ENCODE measurements at places on chromosomes 7 and 10.
A peak's percentile ranks its signal among the peaks of the same experiment; 100 is the strongest.

GRCh38 chr10:5490698-5491464 is 8.5 kb downstream of the CALML5 start:
- no peak for DNase-seq

DNA sequence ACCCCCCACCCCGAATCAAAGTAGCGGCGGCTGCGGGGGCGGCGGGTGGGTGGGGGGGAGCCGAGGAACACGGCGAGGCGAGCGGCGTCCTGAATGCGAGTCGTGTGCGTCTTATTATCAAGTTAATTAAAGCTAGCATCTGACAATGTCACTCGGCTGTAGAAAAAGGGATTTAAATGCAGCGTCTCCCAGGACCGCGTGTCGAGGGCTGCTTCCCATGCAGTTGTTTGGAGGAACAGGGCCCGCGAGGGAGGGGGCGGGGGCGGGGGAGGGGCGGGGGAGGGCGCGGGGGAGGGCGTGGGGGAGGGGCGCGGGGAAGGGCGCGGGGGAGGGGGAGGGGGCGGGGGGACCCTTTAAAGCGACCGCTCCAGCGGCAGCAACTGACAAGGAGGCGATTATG is 2.7 kb upstream of the UNCX start:
- no peak for DNase-seq

DNA sequence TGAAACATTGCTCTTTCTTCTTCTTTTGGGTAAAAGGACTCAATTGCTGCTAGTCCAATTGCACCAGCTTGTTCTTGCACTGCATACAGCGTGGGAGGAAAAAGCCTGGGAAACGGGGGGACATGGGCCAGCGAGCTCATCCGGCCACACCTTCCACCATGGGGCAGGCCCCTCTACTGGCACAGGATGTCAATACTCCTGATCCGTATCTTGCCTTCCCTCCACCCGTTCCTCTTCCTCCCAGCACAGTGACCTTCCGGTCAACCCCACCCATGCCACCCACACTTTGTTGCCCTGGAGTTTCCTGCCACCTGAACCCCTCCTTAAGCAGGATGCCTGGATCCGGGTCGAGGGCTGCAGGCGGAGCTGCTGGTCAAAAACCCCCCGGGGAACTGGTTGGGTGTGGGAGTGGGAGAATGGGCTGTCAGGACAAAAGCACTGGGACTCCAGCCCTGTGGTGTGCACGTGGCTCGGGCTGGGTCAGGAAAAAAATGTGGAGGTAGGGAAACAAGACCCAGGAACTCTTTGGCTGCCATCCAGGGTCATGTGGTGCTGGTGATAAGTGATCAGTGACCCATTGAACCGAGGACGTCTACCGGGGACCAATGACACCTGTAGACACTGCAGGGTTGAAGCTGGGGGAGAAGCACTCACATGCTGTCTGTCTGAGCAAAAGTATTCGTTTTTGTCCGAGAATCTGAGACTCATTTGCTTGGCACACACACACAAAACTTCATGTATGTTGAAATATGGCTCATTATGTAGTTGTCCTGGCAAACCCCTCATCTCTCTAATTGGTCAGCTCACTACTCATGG is 8.1 kb downstream of the IL2RA start:
- no peak for DNase-seq

- peak; percentile 20 for DNase-seq
Observed at GRCh38 chr7:112452102-112452888, 2.0 kb downstream of the IFRD1 start.

GRCh38 chr10:87068281-87068680 is 26.4 kb downstream of the GLUD1 start:
- no peak for DNase-seq

DNA sequence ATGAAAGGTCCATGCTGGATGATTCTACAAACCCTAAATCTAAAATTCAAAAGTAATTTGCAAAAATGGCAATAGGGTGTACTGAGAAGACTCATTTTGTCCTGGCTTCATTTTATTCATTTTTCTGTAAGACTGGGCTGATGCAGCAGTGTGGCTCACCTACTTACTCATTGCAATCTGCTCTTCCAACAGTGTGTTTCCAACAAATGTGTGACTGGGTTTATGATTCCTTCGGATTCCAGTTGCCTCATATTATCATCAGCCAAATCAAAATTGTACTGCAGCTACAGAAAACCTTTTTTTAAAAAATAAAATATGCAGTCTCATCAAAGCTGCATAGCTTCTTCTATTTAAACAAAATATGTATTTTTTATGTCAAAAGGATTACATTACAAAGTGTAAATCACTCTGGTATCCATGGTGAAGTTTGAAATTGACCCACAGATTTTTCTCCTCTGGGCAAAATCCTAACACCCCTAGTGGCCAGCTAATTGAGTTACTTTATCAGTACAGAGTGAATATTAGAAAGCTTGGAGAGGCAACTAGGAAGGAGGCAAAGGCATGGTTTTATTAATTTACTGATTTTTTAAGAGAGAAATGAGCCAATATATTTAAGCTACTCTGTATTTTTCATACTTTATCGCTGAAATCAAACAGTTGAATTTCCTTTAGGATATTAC is 390.3 kb downstream of the MAGI2 start:
- DNase-seq: no peak

DNA sequence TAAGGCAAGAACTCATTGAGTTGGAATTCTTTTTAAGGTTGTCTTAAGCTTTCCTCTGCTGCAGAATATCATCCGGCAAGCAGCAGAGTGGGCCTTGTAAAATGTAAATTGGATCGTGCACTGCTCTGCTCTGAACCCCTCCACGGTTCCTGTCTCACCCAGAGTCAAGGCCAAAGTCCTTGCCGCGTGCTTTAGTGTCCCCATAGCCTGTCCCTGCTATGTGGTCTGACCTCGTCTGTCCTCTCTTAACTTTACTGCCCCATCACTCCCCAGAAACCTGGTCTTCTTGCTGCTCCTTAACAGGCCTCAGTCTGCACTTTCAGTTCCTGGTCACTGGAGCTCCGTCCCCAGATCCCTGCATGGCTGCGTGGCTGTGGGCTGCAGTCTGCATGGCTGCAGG is 121.6 kb upstream of the SDK1 start:
- no peak for DNase-seq

GRCh38 chr7:82056282-82056681 is 286.4 kb upstream of the HGF start:
- no peak for DNase-seq

DNA sequence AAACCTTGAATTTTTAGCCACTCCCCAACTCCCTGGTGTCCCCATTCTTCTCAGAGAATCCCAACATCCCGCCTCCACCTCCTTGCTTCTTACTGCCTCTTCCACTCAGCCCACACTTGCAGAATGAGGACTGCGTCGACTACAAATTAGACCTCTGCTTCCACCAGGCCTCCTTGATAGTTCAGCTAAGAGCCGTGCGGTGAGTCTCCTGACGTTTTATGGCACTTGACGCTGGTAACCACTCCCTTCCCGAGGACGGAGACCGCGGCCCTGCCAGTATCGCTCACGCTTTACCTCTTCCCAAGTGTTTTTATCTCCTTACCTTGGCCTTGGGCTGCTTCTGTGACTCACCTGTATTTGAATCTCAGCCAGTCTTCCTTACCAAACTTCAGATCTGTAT is 31.1 kb downstream of the RBM17 start:
- DNase-seq: no peak

DNA sequence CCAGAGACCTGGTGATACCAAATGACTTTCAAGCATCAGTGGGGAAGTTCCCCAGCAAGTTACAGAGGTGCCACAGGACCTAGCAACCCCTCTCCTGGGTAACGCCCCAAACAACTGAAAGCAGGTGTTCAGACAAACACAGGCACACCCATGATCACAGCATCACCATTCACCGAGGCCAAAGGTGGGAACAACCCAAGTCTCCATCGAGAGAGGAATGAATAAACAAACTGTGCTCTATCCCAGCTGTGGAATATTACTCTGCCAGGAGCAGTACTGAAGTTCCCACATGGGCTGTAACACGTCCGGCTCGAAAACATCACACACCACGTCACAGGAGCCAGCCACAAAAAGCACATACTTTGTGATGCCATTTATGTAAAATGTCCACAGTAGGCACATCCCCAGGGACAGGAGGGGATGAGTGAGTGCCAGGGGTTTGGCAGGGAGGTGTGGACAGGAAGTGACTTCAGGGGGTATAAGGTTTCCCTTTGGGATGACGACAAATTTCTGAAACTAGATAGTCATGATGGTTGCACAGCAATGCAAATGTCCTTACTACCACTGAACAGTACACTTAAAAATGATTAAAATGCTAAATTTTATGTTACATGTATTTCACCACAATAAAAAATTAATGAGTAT is 222.8 kb downstream of the TNS3 start:
- DNase-seq: no peak

GRCh38 chr10:116744163-116744753 is 1.9 kb upstream of the HSPA12A start:
- no peak for DNase-seq

DNA sequence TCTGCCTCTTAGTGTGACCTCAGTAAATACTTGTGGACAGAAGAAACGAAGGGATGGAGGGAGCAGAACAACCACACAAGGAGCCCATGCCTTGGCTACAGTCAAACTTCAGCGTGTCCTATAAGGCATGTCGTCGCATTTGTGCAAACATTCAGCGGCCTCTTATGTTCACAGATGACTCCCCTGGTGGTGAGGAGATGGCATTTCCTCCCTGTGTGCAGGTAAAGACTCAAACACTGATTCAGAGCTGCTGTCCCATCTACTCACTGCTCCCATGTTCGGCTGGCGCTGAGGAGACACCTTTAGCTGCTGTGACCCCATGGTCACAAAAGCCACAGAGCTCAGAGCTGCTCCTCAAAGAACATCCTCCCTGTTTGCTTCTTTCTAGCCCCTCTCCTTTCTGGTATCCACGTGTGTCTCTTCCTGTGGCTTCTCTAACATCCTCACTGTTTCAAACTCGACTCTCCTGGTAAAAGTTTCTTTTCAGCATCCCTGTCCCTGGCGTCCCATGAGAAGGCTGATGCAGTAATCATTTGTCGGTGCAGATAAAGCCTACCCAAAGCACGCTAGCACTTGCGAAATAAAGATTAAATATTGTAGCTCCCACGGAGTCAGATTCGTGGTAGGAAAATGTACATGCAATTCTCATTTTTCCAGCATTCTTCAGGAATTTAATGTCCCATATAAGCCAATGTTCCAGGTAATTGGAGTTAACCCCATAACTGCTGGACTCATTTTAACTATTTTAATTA is 124.9 kb upstream of the NEBL start:
- no peak for DNase-seq
